ENCODE measurements at places on chromosomes 2 and 18.

DNA sequence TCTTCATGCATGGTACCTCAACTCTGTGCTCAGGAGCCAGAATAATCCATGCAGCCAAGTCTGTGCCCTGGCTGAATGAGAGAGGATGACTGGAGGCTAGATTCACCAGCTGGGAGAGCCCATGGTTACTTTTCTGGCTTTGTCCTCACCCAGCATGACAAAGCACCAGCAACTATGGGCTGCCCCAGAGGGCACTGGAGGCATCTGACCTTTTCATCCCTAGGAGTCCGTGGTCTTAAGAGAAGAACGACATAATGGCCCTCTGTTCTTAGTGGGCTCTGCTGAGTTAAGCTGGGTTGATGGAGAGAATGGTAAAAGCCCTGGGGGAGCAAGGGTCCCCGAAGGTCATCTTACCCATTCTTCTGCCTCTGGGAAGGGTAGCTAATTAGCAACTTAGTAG lies 54.6 kb upstream of the TNP1 start:
- no peak for DNase-seq

DNA sequence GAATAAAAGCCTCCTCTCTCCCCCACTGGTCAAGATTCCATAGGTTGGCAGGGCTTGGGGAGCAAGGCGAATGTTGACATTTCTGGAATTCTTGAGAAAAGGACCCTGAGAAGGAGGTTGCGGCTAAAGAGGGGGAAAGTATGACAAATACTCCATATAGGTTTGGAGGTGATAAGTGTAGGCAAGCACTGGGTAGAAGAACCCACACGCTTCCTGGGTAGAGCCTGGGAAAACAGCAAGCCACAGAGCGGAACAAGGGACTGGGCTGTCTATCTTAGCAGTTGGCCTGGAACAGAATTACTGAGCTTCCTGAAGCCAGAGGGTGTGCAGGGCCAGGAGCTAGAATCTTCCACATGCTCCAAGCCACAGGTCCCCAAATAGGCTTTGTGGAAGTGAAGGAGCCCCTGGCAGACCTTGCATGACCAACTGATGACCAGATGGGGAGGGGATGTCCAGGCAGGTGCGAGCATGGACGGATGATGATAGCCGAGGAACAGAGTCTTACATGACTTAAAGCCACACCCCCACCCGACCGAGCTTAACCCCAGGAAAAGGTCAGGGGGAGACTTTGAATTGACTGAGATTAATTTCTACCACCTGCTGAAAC lies 9.9 kb downstream of the PRKAG3 start:
- DNase-seq, result no peak

- DNase-seq, result no peak
Measured at GRCh38 chr2:105773568-105773967, 28.9 kb downstream of the NCK2 start.

GRCh38 chr2:233982421-233983121 lies 65.4 kb downstream of the TRPM8 start:
- peak; percentile 90 for DNase-seq

DNA sequence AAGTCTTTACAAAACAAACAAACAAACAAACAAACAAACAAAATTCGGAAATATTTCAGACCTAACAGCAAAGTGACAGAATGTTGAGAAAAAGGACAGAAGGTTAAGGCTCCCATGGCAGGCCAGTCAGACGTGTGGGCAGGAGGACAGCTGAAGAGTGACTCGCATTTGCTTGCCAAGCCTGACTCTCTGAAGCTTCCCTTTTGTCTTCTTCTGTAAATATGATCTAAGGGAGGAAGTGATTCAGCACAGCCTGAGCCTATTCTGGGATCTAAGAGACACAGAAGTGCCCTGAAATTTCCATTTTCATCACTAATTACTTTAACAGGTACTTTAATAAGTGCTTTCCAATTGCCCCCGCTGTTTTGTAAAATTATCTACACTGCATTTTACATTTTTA lies 134.0 kb upstream of the LYPD1 start:
- DNase-seq, result no peak

- no peak for DNase-seq
Measured at GRCh38 chr2:235527806-235528469, 34.1 kb downstream of the AGAP1 start.

DNA sequence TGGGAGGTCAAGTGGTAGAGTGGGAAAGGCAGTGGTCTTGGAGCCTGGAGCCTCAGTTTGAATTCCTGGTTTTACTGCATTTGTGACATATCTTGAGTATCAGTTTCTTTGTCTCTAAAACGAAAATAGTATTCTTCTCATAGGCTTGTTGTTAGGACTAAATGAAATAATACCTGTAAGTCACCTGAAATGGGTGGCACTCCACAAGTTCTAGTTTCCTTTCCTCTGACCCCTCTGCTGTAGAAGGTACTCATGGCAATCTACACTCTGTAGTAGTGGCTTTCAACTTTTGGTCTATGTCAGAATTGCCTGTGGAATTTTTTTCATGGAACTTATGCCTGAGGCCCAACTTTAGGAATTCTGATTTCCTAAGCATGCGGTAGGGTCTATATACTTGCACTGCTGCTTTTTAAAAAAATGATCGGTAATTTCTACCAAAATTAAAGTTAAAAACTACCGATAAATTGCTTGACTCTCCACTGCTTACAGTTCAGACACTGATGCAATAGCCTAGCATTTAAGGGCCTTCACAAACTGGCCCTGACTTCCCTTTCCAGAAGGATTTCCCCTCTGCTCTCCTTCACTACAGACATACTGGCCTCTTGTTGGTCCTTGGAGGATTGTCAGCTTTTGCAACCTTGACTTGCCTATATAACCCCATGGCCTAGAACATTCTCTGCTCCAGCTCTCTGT lies 47.2 kb downstream of the PLEK start:
- no peak for DNase-seq

DNA sequence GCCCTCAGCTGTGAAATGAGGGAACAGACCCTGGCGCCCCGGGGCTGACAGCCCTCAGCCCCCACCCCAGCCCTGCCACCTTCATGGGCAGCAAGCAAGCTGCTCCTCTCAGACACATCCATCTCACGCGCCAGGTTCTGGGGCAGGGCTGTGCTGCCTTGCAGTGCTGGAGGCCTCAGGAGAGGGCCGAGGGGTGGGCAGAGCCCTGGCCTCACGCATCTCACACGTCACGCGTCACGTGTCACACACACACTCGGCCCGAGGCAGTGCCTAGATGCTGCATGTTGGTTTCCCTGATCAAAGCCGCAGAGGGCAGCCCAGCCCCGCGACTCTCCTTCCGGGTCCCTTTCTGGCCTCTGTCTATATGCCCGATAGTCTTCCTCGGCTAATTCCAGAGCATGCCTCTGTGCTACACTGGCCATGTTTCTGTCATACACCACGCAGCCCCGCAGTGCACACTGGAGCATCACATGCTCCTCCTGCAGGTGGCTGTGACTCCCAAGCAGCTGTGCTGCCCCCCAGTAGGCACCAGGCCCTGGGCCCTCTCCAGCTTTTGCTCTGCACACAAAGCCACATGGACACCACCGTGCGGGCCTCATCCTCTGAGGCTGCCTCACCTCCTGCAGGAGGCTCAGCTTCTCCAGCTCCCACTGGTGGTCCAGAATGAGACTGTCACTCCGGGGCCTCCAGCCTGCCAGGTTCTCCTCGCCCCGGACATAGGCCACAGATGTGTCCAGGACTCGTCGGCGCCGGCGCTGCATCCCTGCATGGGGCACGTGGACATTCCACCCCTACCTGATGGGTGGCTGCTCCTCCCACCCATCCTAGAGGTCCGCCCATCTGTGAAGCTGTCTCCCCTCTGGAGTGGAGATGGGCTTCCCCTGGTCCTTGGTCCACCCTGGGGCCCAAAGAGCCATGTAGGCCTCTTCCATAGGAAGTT lies 31.4 kb downstream of the AQP12A start:
- DNase-seq, result no peak

- DNase-seq, result no peak
Measured at GRCh38 chr2:189369566-189369965, 71.7 kb upstream of the WDR75 start.

All from skin of body (tissue), 3 donors.